Forelimb muscle (tissue), 1 donor: ENCODE measurements at places on chromosomes 5 and 9. TPM values are rescaled to one million over a fixed set of nuclear protein-coding genes. Genes with fewer than 3 reads are reported as not detected.

DNA sequence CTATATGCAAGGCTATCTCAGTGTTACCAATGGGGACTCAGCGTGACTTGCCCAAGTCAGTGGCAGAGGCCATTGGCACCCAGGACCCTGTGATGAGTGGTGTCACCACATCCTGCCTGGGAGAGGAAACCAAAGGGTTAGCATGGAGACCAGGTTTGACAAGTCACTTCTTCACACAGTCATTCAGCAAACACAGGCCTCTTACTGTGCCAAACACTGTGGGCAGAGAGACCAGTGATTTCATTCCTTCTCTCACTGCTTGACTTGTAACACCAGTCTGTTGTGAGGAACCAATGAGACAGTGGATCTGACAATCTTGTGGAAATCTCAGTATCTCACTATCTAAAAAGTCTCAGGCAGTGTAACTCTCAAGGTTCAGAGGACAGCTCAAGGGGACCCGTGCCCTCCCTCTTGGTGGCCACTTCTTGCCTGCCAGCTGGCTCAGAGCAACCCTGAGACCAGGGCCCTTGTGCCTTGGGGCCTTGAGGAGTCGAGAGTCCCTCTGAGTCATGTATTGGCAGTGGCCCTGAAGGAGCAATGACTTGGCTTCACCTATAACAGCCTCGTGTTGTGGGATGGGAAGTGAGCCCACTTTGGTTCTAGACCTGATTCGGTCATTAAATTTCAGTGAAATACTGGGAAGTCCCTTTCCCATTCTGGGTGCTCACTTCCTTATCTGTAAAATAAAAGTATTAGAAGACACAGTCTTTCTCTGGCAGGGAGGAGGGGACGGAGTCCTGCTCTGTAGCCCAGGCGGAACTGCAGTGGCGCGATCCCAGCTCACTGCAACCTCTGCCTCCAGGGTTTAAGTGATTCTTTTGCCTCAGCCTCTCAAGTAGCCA is 1.6 kb downstream of the FABP6 start:
- no peak for DNase-seq

- no peak for DNase-seq
These were observed 4.7 kb downstream of the SPTAN1 start for GRCh38 chr9:128556926-128557634.

IL3 gene
- not detected for polyA plus RNA-seq

DNA sequence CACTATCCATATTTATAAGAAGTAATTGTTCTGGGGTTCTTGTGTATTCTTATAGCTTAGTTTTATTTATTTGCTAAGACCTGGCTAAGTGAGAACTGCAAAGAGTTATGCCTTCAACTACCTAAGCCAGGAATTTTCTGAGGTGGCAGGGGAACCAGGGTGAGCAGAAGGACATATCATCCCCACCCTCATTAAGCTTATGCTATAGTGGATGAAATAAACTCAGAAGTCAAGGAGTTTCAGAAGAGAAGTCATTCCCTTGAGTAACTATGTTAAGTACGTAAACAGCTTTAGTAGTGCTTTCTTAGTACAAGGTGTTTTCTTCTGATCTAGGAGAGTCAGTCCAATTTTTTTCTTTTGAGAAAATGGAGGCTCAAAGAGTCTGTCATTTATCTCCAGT is 41.7 kb downstream of the STK32A start:
- no peak for DNase-seq

DNA sequence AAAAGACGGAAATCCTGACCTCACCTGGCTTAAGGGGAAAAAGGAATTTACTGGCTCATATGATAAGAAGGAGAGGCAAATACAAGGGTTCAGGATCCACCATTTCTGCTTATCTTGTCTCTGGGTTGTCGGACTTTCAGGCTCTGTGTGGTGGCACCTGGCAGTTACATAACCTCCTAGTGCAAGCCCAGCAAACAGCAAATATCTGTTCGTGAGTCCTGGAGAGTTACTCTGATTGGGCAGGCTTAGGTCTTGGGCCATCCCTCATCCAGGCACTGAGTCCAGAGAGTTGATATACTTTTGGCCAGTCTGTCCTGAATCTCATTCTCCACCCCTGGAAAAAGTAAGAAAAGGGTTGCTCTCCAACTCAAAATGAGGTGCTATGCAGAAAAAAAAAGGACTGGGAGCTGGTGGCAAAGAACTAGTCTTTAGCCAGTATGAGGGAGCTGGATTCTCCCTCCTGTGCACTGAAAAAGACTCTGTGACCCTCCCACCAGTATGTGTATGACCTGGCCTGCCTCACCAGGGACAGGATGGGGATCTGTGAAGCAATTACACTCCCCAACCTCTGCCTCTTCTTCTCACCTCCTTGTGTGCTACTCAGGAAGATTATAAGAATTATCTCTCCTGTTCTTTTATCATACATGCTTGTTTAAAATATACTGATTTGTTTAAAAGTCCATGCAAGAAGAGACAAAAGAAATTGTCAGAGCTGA is 282.9 kb downstream of the ARHGAP26 start:
- no peak for DNase-seq

TRAF1 gene
- 4.3 TPM for polyA plus RNA-seq

GRCh38 chr9:122402403-122402871 is 31.6 kb downstream of the PTGS1 start:
- no peak for DNase-seq

DNA sequence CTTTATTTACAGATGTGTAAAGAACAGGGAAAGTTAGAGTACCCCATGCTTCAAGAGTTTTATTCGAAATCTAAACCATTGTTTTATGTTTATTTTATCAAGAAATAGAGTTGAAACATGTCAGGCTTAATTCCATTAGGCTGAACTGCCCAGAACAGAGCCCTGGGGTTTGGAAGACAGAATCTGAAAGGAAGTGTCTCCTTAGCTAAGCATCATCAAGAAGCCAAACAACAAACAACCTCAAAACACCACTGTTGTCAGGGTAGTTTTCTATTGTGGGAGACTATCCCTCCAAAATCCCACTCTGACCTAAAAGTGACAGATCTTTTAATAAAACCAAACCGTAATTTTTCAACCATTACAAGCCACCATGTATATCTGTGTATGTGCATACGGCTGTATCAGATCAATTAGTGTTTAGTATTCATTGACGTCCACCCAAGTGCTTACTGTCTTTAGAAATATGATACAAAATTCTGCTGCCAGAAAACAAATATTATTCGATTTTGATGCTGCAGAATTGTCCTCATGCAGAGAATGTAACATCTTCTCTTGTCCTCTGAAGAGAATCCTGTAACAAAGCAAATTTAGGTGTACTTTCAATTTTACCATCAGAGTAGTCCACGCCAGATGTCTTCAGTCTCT is 271.9 kb upstream of the TMEM161B start:
- DNase-seq = no peak

- DNase-seq = no peak
These were observed 338.2 kb downstream of the NPR3 start for GRCh38 chr5:33049298-33049697.

CFAP157 gene
- 1.4 TPM for polyA plus RNA-seq

GRCh38 chr5:116084287-116084691 is 536 bp upstream of the COMMD10 start:
- no peak for DNase-seq

GRCh38 chr5:1315018-1315708 is 20.3 kb upstream of the TERT start:
- DNase-seq = no peak

GRCh38 chr5:149583394-149583793 is 2.1 kb downstream of the ARHGEF37 start:
- DNase-seq = no peak

PCDHB15 gene
- polyA plus RNA-seq = 7.0 TPM

DNA sequence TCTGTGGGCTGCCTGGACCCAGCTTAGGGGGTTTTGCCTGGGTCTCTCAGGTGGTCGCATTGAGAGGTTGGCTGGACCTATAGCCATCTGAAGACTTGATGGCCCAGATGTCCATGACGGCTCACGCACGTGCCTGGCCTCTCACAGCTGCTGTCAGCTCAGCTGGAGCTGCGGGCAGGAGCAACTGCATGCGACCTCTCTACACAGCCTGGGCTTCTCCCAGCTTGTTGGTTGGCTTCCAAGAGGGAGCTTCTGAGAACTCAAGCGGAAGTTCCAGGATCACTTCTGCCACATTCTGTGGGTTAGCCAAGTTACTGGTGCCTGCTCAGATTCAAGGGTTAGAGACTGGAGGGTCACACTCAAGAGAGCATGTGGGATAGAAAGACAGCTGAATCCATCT is 99.2 kb downstream of the DAPK1 start:
- no peak for DNase-seq

- DNase-seq = no peak
These were observed 478.5 kb upstream of the KIF2A start for GRCh38 chr5:61827445-61827975.

GRCh38 chr5:99104538-99105132 is 175.8 kb upstream of the CHD1 start:
- DNase-seq = peak; percentile 1

DNA sequence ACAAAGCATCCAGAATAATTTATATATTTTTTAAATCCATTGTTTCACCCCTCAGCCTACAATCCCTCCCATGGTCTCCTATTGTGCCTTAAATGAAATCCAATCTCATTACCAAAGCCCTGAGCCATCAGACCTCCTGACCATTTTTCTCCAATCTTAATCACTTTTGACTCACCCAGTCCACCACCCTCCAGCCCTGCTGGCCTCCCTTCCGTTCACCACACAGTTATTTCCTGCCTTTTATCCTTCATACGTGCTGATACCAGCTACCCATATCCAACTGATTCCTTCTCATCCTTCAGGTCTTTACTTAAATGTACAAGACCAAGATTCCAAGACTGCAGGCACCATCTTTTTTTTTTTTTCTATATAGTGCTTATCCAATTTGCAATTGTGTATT is 1026.7 kb upstream of the DMAC1 start:
- DNase-seq = no peak

NDST1 gene
- polyA plus RNA-seq = 46.9 TPM

IFNK gene
- not detected for polyA plus RNA-seq

DNA sequence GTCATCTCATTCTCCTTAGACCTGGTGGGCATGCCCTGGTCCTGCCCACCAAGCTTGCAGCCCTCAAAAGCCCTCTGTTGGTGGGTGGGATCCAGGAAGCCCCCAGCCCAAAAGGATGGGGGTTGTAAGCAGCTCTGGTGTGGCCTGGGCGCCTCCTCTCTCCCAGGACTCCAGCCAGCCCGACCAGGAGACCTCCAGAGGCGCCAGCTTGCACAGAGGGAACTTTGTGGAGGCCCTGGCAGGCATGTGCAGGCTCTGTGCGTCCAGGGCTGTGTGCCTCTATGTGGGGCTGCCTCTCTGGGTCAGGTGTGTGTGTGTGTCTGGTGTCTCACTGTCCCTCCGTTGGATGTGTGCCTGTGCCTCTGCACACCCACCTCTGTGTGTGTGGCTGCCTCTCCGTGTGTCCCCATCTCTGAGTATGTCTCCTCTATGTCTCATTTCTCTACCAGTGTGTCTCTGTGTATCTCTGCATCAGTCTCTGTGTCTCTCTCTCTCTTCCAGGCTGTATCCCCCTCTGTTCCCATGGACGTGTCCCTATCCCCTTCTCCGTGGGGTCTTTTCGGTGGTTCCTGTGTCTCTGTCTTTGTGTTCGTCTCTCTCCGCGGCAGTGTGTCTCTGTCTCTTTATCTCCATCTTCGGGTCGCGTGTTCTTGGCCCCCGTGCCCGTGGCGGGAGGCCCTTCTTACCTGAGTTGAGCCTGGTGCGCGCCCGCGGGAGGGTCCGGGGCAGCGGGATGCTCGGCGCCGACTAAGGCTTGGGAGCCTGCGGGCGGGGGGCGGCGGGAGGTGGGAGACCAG is 501 bp downstream of the ENHO start:
- DNase-seq = no peak

DNA sequence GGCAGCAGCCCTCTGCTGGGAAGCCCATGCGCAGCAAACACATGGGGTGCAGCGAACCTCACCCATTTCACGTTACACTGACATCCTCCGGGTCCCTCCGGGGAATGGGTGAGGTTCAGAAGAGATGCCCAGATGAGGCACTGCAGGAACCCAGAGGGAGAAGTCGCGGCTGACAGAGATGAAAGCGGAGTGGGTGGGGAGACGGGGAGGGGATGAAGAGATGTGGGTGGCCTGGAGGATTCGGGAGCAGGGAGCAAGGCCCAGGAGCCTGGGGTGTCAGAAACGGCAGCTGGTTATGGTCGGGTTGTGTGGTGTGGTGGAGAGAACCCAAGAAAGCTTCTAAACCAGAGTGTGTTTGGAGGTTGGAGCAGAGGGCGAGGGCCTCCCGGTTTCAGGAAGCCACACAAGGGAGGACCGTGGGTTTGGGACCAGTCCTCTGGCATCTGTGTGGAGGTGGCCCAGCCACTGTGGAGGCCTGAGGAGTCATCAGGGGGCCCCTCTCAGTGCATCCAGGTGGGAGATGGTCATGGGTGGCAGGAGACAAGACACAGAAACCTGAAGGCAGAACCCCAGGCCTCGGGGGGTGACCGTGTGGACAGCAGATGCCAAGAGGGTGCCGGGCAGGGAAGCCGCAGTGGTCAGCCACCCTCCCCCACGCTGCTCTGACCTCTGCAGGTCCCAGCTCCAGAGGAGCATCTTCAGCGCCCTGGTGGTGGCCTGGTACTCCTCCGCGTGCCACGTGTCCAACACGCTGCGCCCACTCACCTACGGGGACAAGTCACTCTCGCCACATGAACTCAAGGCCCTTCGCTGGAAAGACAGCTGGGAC is 8.6 kb downstream of the UCK1 start:
- DNase-seq = no peak
